ENCODE measurements at places on chromosomes 2 and 18. TPM values are rescaled to one million over a fixed set of nuclear protein-coding genes. Genes with fewer than 3 reads are reported as not detected.

Gene HOXD12
- not detected for total RNA-seq

Gene CDH19
- 3.6 TPM for total RNA-seq

Gene BBS5
- total RNA-seq, result 3.5 TPM

Gene PRSS56
- total RNA-seq, result not detected

Gene TM4SF20
- total RNA-seq, result not detected

Gene CTDSP1
- total RNA-seq, result 58.0 TPM

Gene FBXO15
- 0.13 TPM for total RNA-seq

Gene DNAJC5G
- not detected for total RNA-seq

Gene SLC38A11
- total RNA-seq, result 0.47 TPM
